Endodermal cell (in vitro differentiated cells): ENCODE measurements at places on chromosomes 7 and 10.
A peak's percentile ranks its signal among the peaks of the same experiment; 100 is the strongest.

DNA sequence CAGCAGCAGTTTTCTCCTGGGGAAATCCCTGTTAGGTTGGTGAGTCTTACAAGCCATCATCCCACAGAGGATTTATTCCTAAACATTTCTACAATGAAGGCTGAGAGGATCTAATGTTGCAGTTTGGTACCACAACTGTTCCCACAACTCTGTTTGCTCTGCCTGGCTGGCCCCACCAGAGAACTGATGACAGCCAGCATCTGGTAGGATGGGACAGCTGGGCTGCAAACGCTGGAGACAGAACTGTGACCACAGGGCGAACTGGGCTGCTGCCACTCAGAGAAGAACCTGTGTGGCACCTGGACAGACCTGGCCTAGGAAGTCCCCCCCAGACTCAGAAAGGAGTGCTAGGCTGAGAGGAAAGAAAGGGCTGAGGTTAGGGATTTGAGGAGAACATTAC is 94.8 kb downstream of the CALN1 start:
- no peak for DNase-seq

- peak; percentile 82 for DNase-seq
Observed at GRCh38 chr10:123139521-123140163, 3.9 kb downstream of the HMX3 start.

DNA sequence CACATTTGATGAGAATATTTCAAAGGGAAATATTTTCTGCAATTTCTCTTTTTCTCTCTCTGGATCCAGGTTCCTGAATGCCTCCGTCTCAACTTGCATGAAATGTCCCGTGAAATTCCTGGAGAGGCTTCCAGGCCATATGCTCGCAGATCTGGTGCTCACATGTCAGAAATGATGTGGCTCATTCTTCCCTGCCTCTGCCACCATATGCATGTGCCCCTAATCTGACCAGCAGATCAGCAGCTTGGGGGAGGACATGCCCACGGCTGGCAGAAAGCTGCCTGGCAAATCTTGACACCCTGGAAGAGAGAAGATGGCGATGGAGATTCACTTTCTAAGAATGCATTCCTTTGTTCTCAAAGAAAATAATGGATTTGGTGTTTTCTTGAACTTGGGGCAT is 490.7 kb downstream of the RPS24 start:
- peak; percentile 38 for DNase-seq

DNA sequence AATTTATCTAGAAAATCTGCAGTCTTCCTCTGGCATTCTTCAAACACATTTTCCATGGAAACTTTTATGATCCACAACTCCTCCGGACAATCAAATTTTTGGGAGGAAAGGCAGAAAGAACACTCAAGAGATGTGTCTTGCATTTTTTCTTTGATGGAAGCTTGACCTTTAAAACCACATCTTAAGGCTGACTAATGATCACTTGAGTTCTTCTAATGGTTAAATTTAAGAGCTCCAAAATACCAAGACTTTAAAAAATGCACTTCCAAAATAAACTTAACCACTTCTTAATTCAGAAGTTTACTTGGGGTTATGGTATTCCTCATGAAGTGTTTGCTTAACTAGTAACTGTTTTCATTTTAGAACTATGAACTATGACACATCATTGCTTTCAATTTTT is 43.3 kb downstream of the ETV1 start:
- DNase-seq, result no peak

DNA sequence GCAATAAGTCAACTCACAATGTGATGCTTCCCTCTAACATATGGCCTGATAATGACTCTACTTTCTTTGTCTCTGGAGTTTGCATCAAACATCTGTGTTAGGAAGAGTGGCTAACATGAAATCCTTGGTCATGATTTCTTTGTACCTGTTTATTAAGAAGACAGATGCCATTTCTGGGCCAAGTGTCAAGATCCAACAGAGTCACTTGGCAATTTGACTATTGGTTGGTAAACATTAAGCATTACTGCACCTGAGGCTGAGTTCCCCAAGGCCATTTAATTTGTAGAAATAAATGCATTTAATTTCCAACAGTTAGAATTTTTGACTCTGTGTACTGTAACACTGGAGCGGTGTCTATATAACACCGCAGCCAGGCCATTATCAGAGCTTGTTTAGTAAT is 403.7 kb downstream of the GALNT17 start:
- no peak for DNase-seq

DNA sequence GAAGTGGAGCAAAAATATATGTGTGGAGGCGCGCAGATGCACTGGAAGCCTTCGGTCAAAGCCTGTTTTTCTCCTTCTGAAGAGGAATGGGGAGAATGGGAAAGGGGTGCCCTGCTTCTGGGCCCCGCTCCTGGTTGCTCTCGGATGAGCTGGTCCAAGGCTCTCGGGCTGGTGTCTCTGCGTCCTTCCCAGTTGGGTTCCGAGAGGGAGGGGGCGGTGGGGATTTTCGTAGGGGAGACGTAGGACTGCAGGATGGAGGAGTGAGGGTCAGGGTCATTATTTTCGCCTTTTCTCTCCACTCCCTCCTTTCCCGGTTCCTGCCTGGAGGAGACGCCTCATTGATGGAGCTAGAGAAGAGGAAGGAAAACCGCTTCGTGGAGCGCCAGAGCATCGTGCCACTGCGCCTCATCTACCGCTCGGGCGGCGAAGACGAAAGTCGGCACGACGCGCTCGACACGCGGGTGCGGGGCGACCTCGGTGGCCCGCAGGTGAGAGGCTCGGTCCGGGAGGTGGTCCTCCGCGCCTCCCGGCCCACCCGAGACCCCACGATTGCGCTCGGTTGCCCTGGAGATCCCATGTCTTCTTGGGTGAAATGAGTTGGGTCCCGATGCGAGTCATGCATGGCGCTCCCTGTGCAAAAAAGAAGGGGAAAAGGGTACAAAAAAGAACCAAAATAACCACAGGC is 790 bp downstream of the ADAM22 start:
- peak; percentile 74 for DNase-seq

DNA sequence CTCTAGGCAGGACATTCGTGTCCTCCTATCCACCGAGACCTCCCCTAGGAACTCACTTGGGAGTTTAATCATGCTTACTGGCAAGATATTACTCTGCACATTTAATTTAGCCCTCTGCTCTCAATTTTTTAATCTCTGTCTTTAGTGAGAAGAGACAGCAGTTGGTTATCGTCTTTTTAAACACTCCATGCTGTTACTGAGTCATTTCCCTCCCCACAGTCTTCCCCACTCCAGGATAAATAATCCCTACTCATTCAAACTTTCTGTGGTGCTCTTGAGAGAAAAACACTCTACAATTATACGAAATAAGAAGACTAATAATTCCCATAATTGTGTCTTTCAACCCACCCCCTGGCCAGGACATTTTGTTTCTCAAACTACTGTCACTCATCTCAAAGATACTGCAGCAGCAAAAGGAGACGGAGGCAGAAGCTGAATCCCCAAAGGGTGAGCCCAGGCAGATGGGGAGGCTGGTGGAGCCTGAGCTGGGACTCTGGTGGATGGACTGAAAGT is 84.2 kb downstream of the ANK3 start:
- DNase-seq, result no peak

GRCh38 chr7:45138433-45139267 is 18.9 kb upstream of the RAMP3 start:
- no peak for DNase-seq

DNA sequence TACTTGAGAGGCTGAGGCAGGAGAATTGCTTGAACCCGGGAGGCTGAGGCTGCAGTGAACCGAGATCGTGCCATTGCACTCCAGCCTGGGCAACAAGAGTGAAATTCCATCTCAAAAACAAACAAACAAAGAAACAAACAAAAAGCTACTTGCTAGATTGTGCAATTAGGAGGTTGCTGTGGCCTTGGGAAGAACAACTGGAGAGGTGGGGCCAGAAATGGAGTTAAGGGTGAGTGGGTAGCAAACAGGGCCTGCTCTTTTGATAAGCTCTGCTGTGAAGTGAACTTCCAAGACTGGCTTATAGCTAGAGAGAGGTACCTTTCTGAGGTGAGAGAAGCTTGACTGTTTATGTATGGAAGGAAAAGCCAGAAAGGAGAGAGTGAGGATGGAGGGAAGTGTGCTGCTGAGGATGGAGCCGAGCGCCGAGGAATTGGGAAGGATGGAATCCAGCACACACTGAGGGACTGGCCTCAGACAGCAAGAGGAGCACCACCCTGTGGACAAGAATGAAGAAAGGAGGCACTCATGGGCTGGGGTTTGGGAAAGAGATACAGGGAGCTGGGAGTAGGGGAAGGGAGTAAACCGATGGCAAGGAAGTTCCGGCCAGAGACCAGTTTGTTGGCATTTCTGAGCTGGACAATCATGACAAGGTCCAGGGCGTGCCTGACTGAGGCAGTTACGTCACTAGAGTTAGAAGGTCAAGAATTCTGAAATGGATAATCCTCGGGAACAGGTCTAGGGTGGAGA is 7.0 kb upstream of the RPEL1 start:
- peak; percentile 84 for DNase-seq

DNA sequence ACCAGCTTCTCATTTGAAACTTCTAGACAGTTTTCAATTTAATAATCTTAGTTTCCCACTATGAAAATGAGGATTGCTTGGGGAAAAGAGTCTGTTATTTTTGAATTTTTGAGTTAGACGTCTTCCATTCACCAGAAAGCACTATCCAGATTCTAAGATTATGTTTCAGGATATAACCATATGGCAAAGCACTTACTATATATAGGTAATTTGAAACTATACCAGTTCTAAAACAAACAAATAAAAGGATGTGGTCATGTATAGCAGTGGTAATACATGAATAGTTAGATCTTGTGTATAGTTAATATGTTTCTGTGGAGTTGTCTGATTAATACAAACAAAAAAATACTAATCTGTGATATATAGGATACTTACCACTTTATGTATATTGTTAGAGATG is 320.0 kb downstream of the EXOC4 start:
- no peak for DNase-seq

- no peak for DNase-seq
Observed at GRCh38 chr7:24784277-24784676, 27.0 kb upstream of the GSDME start.
